NCI-H1048 (cell line): ENCODE measurements at places on chromosomes 5 and 9.

DNA sequence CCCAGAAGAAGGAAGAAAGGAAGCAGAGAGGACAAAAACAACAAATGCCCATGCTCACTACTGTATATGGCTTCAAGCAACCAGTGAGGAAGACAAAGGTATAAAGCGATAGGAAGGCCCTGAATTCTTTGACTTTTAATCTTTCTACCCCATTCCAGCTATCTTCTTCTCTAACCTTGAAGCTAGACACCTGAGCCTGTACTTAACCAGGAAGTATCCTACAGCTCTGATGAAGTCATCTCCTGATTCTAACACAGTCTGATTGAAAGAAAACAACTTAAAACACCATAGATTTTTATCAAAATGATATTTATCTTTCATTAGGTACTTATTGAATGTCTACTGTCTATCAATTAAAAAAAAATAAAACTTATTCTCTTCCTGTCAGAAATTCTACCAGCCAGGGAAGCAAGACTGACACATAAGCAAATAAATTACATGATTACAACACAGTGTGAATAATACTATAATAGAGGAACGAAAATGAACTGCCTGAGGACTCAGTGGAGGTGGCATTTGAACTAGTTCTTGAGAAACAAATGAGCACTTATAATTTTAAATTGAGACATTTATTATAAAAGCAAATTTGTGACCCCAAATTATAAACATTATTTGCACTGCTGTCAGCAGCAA is 123.3 kb upstream of the ELL2 start:
- DNase-seq, result no peak

- DNase-seq, result no peak
These were observed 404.7 kb downstream of the MLLT3 start for GRCh38 chr9:20217596-20217995.

DNA sequence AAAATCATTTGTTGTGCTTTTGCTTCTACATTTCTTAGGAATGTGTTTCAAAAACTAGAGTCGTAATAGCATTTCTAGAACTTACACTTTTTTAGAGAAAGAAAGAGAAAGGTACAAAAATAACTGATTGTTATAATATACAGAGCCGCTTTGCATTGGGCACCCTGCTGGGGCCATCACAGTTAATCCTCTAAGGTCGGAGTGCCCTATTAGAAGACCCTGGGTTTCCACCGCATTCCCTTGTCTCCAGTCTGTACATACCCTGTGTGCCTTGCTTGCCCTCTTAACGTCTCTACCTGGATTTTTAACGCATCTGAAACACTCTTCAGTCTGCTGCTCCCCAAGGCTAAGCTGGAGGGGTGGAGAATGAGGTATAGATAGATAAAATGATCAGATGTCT is 1.3 kb downstream of the MARVELD2 start:
- DNase-seq, result no peak

- no peak for DNase-seq
These were observed 85.4 kb downstream of the TMEM167A start for GRCh38 chr5:82991678-82992323.

DNA sequence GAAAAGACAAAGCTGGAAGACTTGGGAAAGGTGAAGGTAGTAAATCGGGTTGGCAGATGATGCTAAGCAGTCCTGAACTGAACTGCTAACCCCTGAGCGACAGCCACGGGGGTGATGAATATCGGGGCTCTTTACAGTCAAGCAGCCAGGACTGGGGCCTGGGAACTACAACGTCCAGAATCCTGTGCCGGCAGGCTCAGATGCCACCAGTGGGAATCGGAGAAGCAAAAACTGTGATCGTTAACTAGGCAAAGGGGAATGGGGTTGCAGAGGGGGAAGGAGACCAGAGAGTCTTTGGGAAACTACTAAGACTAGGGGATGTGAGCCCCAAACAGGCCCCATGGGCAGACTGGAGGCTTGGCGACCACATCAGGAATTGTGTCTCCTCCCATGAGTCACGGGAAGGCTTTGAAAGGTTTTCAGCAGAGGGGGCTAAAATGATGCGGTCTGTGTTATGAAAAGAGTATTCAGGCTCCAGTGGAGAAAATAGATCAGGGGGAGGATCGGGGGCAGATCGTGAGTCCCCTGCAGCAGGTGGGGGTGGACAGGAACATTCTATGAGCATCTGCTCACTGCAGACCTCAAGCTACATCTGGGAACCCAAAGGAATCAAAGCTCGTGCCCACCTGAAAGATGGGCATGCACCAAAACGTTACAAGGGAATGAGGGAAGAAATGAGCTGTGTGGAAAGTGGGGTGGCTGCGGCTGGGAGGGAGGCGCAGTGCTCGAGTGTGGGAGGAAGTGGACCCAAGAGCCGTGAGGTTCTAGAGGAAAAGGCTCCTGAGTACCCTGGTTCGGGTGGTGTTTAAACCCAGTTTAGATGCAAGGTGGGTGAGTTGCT is 53.8 kb downstream of the HRH2 start:
- no peak for DNase-seq

DNA sequence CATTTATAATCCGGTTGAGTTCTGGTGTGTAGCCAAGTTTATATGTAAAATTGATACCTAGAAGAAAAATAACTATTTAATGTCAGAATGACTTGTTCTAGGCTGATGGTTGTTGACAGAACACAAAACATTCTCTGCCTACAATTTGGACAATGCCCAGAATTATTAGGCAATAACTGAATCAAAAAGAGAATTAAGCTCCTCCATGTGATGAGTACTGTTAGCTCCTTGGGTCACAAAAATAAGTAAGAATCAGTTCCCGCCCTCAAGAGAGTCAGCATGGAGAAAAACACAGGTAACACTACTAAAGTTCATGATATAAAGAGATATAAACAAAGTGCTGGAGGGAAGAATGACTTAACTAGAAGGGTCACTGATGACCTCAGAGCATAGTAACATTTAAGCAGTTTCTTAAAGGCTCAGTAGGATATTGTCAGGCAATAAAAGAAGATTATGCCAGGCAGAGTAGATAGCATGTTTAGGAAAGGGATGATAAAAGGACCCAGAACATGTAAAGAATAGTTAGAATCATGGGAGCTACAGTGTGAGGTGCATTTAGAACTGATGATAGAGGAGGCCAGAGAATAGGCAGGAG is 200.5 kb upstream of the ACTBL2 start:
- DNase-seq, result no peak

DNA sequence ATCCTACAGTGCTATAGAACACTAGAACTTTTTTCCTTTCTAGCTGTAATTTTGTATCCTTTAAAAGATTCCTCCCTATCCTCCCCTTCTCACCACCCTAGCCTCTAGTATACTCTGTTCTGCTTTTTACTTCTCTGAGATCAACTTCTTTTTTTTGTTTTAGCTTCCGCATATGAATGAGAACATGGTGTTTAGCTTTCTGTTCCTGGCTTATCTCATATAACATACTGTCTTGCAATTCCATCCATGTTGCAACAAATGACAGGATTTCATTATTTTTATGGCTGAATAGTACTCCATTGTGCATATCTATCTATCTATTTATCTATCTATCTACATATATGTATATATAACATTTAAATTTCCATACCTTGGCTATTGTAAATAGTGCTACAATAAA is 126.0 kb upstream of the MAN2A1 start:
- DNase-seq, result no peak

DNA sequence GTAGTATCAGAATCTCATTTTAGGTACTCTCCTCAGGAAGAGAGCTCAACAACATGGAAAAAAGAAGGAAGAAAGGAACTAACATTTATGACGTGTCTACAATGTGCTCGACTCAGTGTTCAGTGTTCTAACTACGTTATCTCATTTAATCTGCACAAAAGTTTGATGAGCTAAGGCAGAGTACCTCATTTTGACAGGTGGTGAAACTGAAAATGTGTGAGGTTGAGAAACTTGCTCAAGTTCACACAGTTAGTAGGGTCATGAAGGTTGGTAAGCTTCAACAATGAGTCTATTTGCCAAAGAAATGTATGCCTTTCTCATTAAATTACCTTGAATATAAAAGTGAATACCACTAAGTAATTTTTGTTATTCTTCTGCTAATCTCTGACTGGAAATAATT is 165.1 kb downstream of the CAAP1 start:
- DNase-seq, result no peak

GRCh38 chr9:127211983-127212382 is 52.6 kb upstream of the GARNL3 start:
- no peak for DNase-seq

DNA sequence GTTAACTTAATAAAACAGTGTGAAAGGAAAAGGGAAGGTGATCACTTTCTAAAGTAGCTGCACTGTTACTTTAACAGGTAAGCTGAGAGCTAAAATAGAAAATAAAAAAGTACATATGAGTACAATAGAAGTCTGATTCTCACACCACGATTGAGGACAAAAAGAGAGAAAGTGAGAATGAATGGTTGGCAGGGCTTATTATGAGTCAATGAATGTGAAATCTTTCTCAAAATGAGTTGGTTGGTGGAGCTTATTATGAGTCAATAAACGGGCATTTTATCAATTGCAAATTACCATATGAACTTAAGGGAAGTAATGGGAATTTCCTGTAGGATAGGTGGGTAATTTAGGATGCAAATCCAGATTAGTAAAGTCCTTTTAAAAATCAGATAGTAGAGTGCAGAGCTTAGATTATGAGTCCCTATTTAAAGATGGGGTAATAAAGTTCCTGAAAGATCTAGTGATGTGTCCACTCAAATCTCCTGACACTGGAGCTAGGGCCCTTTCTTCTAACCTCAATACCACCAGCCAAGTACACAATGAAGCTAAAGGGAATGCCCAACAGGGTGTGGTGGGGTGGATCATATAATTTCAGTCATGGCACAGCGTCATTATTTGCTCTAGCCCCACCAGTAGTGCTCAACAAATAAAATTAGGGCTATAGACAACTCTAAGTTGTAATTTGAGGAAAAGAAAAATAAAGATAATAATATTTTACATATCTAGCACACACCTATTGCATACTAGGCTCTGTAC is 21.1 kb upstream of the TLR4 start:
- no peak for DNase-seq

GRCh38 chr5:140869555-140869886 is 764 bp downstream of the PCDHA11 start:
- DNase-seq, result no peak

GRCh38 chr5:145347026-145347616 is 488.0 kb downstream of the PRELID2 start:
- no peak for DNase-seq

- no peak for DNase-seq
These were observed 179.5 kb downstream of the NTRK2 start for GRCh38 chr9:84849049-84849448.

DNA sequence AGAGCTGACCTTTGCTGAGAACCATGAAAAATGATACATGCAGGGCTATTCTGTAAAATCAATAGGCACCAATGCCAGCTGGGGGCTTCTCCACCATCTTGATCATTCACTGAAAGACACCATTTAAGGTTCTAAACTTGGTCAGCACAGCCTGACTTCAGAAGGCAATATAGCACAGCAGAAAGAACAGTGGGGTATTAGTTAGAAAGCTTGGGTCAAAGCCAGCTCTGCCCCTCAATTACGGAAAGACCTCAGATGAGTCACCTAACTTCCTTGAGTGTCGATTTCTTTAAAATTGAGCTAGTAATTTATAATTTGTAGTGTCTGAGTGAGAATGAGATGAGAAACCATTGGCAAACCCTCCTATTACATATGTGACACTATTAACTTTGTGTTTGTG is 3.4 kb downstream of the TNC start:
- no peak for DNase-seq

DNA sequence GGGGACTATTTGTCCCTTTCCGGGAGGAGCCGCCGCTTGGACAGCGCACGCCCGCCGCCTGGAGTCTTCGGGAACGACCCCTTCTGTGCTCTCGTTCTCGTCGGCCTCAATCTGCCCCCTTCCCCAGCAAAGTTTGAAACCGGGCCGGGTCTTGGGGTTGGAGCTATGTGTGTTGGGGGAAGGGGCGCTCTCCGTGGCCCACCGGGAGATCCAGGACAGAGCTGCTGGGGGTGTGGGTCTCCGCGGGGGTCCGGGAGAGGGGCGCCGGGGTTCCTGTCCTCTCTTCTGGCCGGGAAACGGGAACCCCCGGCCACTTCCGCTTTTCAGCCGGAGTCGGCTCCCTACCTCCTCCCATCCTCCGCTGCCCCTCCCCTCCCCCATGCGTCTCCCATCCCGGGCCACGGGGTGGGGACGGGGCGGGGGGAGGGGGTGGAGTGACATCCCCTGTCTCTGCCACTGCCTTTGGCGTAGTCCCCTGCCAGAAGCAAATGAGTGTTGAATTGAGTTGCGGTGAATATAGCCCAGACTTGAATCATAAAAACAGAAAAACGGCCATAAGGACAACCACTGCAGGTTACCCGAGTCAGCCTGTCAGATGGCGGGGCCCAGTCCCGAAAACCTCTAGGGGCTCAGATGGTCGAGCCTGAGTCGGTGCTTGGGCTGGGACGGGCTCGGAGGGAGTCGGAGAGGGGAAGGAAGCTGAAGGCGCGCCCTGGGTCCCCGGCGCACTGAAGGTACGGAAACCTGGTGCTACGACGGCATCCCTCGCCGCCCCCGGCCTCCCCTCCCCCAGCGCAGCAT is 1.1 kb downstream of the CPLX2 start:
- no peak for DNase-seq

DNA sequence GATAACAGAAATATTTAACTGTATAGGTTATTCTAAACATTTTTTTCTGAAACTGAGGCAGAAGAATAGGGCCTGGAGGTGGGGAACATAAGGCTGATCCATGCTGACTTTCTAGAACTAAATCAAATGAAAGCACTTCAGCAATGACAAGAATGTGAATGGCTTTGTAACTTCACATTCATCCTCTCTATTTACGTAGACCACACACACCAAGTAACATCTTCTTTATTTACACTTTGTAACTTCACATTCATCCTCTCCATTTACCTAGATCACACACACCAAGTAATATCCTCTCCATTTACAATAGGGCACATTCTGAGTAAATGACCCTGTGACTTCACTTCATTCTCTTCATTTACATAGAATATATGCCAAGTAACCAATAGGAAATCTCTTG is 251.8 kb upstream of the CDH9 start:
- DNase-seq, result no peak
